Activated CD4-positive, alpha-beta T cell treated with anti-CD3 and anti-CD28 coated beads, Interleukin-2, amount 10 ng/mL, durations not matched to agents 7 days and 5 days (primary cell): ENCODE measurements at places on chromosomes 4 and X.

DNA sequence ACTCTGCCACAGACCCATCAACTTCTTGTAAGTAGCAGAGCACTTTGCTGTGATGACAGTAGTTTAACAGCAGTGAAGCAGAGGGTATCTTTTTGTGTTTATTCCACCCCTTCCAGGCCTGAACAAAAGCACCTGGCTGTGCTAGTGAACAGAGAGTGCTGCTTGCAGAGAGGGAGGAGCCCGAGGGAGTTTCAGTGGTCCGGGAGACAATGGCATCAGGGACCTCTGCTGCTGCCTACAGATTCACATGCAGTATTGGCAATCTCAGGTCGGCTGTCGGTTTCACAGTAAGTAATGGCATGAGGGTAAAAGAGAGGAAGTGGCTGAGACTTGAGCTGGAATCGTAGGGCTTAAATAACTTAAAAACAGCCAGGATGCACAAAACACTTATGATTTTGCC lies 755.8 kb downstream of the RPA4 start:
- DNase-seq, result no peak

DNA sequence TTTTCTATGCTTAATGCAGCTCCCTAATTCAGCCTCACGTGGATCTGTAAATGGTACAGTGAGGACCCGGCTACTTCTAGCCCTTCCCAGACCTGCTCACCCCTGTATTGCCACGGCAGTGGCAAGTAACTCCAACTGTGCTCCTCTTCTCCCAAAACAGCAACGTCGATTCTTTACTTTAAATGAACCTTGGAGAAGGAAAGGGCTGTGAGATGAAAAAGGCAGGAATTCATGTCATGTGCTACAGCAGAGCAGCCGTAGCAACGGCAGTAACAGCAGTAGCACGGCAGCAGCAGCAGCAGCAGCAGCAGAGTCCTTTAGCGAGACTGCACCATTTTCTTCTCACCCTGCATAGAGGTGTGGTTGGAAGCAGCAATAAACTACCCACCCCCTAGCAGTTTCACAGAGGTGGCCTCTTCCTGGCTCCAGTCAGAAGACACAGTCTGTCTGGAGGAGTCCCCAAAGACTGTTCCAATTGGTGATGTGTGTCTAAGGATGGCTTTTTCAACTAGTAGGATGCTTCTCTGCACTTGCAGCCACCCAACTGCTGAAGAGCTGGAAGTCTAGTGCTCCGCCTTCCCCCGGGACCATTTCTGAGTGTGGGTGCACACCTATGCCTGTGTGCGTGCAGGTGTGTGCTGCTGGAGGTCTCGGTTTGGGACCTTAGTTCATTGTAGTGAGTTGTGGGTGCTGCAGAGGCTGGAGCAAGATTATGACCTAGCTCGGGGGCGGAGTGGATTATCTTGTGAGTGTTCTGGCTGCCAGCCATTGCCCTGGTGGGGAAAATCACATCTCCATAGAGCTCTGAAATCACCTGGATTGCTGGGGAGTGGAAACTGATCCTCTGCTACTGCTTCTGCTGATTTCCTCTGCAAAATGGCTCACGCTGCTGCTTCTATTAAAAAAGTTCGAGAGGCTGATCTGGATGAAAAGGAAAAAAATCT lies 67.2 kb downstream of the ANK2 start:
- DNase-seq, result no peak

GRCh38 chrX:120485638-120486520 lies 16.8 kb upstream of the LAMP2 start:
- DNase-seq, result peak; percentile 53

GRCh38 chr4:5124876-5125275 lies 73.6 kb downstream of the STK32B start:
- no peak for DNase-seq

- DNase-seq, result no peak
Observed at GRCh38 chrX:13223868-13224567, 95.8 kb downstream of the ATXN3L start.

GRCh38 chr4:168614281-168615057 lies 117.6 kb downstream of the PALLD start:
- DNase-seq, result no peak

DNA sequence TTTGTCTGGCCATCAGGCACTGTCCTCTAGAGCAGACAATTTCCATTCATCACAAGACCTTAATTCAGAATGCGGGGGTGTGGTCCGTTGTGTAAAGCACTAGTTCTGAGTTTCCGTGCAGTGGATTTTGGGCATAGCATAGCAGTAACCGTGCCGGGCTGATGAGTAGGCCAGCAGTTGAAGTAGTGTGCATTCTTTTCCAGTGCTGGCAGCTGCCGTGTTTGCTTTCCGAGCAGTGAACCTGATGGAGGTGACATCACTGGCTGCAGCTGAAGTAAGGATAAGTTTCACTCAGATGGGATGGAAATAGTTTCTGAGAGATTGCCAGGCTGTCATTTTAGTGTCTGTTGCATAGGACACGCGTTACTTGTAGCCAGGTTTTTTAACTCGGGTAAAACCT lies 107.0 kb upstream of the STIM2 start:
- no peak for DNase-seq

- DNase-seq, result no peak
Observed at GRCh38 chrX:7115557-7115956, 32.0 kb upstream of the STS start.

- no peak for DNase-seq
Observed at GRCh38 chr4:147037069-147037468, 91.4 kb upstream of the TTC29 start.

DNA sequence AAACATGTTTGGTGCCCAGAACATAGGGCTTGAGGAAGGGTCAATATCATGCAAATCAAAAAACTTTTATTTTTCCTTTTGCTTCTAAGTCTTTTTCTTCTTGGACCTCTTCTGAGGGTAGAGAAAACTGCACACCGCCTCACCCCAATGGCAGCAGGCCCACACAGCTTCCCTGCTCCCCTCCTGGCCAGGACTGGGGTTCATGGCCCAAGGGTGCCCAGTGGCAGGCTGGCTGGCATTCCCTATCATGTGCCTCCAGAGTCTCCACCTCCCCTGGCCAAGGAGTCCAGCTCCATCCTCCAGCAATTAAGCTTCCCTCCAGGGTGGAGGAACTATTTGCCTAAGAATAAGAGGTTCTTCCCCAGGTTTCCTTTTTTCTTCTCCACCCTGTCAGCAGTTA lies 529.6 kb upstream of the SPANXN1 start:
- DNase-seq, result no peak

GRCh38 chr4:168878623-168879022 lies 131.4 kb downstream of the CBR4 start:
- no peak for DNase-seq

GRCh38 chr4:86497980-86498862 lies 95.9 kb upstream of the PTPN13 start:
- DNase-seq, result peak; percentile 26

GRCh38 chr4:128635141-128635954 lies 174.2 kb upstream of the JADE1 start:
- no peak for DNase-seq

GRCh38 chrX:132088864-132089263 lies 39.0 kb downstream of the FRMD7 start:
- DNase-seq, result no peak

DNA sequence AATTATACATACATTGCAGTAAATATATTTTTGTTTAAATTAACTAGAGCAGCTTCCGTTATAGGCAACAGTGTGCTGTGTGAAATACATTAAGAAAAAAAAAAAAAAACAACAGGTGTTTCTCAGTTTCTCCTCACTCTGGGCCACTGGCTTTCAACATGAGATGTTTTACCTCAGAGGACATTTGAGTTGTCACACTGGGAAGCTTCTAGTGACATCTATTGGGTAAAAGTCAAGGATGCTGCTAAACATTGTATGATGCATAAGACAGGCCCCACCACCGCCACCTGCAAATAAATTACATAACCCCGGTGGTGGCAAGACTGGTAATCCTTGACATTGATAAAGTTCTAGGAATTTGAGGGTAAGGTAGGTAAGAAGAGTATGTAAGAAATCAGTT lies 1512.2 kb downstream of the C4orf33 start:
- no peak for DNase-seq

- DNase-seq, result no peak
Observed at GRCh38 chr4:53068755-53069330, 206.7 kb downstream of the RASL11B start.

DNA sequence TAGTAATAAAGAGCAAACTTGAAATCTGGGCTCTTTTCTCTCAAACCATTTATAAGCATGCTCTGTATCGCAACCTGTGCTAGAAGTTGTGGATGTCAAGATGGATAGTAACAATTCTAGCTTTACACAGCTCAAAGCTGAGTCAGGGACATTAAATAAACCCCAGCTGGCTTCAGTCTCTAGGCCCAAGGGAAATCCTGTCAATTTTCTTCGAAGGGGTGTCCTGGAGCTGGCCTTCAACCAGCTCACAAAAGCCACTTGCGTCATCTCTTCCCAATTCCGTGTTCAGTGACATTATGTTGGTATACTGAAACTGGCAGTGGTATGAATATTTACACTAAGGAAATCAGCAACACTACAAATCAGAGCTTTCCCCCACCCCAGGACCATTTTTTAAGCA lies 89.8 kb upstream of the PRKG2 start:
- no peak for DNase-seq

- DNase-seq, result no peak
Observed at GRCh38 chr4:2304877-2305561, 43.1 kb upstream of the MXD4 start.

- DNase-seq, result no peak
Observed at GRCh38 chr4:31674313-31674947, 954.3 kb downstream of the PCDH7 start.

- DNase-seq, result no peak
Observed at GRCh38 chr4:1610791-1611500, 73.2 kb downstream of the FAM53A start.

GRCh38 chr4:152724494-152724893 lies 44.7 kb upstream of the TMEM154 start:
- DNase-seq, result no peak

DNA sequence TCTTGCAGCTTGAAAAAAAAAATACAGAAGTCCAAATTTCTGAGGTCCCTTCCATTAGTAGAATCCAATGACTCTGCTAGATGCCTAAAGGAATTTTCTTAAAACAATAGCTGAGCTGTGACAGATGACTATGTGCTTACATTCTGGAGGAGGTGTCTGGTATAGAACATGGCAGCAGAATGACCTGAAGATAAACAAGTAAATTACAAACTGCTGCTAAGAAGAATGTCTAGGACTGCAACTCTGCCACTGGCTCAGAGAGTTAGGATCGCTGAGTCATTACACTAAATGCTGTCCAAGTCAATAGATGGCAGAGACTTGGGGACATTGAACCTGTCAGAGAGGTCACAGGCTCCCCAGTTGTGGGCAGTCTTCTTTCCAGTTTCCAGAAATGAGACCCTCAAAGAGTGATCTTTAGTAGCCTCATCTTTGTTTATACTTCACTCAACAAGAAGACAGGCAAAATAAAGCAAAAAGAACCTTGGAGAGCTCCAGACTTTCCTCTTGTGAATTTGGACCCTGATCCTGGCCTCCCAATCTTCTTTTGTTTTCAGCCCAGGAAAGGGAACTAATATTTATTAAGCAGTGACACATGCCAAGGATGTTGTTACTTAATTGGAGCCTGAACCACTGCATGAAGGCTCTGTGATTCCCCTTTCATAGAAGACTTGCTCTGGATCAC lies 56.4 kb upstream of the SCML1 start:
- DNase-seq, result no peak

- DNase-seq, result no peak
Observed at GRCh38 chr4:77699731-77700210, 94.2 kb downstream of the CXCL13 start.

- no peak for DNase-seq
Observed at GRCh38 chr4:1041147-1041935, 29.9 kb downstream of the FGFRL1 start.

DNA sequence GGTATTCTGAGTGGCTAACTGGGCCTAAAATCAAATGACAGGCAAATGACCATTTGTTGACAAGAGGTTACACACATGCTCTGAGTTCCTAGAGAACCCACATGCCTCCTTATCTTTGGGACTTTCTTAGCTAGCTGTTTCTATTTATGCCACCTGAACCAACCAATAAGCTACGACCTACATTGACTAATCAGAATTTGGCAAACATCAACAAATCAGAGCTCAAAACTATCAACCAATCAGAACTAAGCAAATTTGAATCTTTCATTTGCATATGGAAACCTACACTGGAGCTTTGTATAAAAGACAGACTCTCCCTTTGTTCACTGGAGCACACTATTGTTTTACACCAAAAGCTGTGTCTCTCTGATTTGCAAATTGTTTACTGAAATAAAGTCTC lies 192.0 kb downstream of the CXXC4 start:
- DNase-seq, result no peak
